ENCODE measurements at places on chromosomes 2 and 18. TPM values are rescaled to one million over a fixed set of nuclear protein-coding genes. Genes with fewer than 3 reads are reported as not detected.

Gene SKOR2
- not detected for total RNA-seq

Gene ATP8B1
- total RNA-seq: 38.8 TPM

Gene BMP10
- 0.46 TPM for total RNA-seq

Gene DUSP2
- 0.05 TPM for total RNA-seq

Gene VAMP8
- 1.5 TPM for total RNA-seq

Gene TTC39C
- total RNA-seq: 21.8 TPM

Gene REG3G
- not detected for total RNA-seq

DNA sequence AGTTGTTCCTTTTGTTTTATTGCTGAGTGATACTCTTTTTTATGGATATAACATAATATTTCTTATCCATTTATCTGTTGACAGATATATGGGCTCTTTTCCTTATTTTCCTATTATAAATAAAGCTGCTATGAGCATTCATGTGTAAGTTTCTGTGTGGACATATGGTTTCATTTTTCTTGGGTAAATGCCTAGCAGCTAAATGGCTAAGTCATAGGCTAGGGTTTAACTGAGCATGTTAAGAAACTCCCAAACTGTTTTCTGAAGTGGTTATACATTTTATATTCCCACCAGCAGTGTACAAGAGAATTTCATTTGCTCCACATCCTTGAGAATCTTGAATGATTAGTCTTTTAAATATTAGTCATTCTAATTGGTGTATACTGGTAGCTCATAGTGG, 786.6 kb upstream of the CDH2 start:
- DNase-seq: no peak

- DNase-seq: no peak
These were observed 4.3 kb downstream of the UBXN2A start for GRCh38 chr2:23944527-23944926.

- DNase-seq: no peak
These were observed 132.4 kb upstream of the RAB6C start for GRCh38 chr2:129847043-129847442.

DNA sequence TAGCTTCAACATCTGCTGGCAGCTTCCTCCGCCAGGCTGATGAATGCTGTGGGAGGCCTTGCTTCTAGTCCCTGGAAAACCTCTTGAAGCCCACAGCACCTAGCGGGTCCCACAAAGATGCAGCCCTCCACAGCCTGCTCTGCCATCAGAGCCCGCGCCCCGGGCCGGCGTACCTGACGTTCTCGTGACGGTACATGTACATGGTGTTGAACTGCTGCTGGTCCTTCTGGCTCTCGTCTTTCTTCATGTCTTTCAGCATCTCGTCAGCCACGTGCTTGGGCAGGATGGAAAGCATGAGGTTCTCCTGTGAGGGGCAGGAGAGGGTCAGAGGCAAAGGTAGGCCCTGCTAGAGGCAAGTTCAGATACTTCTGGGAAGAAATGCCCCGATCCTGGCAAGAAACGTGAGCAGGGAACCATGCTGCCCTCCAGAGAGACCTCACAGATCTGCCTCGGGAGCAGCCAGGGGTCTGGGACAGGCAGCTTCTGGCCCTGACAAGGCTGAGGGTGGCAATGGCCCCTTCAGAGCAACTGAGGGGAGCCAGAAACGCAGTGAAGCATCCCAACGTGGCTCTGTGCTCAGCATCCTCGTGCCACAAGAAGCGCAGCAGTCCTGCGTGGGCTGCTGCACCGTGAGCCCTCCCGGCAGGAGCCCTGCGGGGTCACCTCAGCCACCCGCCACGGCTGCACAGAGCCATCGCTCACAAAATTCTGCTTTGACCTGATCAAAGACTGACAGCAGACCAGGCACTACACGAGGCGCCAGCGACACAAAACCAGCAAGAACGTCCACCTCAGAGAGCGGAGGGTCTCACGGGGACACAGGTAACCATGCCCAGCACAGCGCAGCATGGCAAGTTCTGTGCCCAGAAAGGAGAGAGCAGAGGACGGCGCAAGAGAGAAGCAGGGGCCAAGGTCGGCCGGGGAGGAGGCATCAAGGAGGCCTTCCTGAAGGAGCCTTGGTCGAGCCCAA, 49.1 kb downstream of the CENPO start:
- DNase-seq: no peak

GRCh38 chr2:81087646-81088045, 783.1 kb upstream of the LRRTM1 start:
- DNase-seq: no peak

GRCh38 chr18:38706373-38706772, 1140.8 kb upstream of the CELF4 start:
- no peak for DNase-seq

GRCh38 chr2:33313039-33313438, 163.4 kb upstream of the RASGRP3 start:
- no peak for DNase-seq

DNA sequence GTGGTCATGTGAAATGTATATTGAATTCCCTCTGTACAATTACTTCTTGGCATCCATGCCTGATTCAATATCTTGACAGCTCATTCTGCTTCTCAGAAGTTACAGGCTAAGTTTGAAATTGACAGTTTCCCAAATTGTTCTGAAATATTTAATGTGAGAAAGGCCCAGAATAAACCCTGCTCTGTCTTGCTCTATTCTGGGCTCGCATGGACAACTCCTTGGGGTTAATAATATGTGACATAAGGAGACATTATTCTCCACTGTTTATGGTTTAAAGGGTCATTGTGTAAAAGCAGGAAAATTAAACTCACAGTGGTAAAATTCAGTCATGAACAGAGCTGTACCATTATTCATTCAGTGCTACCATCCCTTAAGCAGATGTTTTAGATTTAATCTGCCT, 160.7 kb upstream of the CNTNAP5 start:
- no peak for DNase-seq

GRCh38 chr2:31090188-31090587, 48.1 kb downstream of the GALNT14 start:
- DNase-seq: no peak

DNA sequence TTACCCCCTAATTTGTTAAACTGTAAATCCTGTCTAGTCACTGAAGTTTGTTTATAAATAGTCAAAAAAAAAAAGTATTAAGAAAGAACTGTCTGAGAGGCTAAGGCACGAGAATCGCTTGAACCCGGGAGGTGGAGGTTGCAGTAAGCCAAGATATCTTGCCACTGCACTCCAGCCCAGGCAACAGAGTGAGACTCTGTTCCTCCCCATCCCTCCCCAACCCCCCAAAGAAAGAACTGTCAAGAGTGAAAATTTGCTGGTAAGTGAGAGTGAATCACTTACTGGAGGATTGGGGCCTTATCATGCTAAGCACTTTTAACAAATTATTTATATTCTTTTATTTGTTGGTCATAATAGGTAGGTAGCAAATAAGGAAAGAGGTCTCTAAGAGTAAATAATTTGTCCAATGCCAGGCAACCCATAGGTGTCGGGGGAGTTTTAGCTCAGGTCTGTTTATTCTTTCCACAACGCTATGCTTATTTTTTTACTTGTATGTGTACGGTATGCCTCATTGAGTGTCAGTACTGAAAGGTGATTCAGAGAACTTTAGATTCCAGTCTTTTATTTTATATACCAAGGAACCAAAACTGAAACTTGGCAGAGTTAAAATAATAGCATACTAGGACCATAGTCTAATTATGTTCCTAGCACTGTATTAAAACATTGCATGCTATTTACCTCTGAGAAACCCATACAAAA, 2.5 kb downstream of the TAF4B start:
- DNase-seq: no peak

- no peak for DNase-seq
These were observed 58.0 kb downstream of the LINC00305 start for GRCh38 chr18:64090876-64091275.

- DNase-seq: peak; percentile 70
These were observed 16.4 kb upstream of the THADA start for GRCh38 chr2:43611987-43612894.

GRCh38 chr18:63329431-63330145, 10.0 kb upstream of the BCL2 start:
- no peak for DNase-seq

GRCh38 chr2:21441442-21441841, 317.7 kb downstream of the TDRD15 start:
- DNase-seq: no peak
